ENCODE measurements at places on chromosomes 12 and 14.
A peak's percentile ranks its signal among the peaks of the same experiment; 100 is the strongest.

DNA sequence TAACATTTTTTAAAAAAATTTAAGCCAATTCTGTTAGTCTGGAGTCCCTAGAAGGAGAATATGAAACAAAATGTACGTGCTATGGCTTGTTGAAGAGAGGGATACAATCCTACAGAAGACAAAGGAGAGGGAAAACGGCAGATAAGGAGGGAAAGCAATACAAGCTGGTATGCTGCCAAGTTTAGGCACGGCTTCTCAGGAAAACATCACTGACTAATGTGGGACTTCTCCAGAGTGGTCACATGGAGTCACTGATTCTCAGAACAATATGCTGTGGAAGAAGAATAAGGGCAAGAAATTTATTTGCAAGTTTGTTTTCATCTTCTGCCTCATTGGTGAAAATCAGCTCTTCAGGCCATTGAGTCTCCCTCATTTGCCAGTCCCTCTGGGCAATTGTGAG is 22.9 kb upstream of the NR1H4 start:
- no peak for DNase-seq

GRCh38 chr14:32404784-32405573 is 75.9 kb downstream of the AKAP6 start:
- DNase-seq: no peak

- no peak for DNase-seq
These were observed 110.0 kb downstream of the EPS8 start for GRCh38 chr12:15679151-15679550.

DNA sequence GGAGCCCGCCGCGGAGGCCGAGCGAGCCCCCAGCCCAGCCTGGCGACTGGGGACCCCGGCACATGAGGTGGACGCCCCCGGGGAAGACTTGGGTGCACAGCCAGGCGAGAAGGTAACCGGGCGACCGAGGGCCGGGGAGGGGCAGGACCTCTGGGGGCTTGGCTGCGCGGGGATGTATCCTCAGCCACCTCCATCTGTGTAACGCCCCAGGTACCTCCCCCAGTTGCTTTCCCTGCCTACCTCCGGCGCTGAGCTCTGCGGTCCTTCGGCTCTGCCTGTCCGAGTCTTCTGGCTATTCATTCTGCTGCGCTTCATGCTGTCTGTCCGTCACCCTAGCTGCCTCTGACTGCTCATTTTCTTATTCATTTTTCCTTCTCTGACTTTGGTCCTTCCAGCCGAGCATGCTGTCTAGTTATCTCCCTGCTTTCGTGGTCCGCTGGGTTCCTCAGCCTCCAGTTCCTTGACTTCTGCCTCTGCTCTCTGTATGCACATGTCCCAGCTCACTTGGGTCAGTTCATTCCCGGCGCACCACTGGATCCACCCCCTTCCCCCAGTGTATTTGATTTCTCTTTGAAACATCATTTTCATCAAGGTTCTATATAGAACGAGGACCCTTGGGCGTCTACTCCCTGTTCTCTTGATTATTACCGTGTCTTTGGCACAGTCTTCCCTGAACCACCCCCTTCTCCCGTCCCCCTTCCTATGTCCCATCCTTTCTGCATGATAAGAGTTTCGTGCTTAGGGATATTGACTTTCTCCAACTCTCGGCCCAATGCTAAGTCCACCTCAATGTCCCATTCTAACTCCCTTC is 612 bp downstream of the PHC1 start:
- peak; percentile 77 for DNase-seq

DNA sequence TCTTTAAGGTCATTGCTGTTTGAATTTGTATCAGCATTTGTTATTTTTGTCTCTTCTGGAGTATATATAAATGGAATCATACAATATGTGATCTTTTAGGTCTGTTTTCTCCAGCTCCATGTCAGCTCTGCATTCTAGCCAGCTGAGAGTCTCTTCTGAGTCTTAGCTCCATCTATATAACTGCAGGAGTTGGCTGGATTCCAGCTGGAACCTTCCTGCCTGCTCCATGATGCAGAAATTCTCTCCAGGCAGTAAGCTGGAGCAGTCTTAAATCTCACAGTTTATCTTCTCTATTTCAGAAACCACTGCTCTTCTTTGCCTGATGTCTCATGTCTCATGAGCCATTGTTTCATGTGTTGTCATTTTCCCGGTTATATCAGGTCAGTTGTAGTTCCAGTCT is 827.6 kb downstream of the NRXN3 start:
- peak; percentile 43 for DNase-seq

DNA sequence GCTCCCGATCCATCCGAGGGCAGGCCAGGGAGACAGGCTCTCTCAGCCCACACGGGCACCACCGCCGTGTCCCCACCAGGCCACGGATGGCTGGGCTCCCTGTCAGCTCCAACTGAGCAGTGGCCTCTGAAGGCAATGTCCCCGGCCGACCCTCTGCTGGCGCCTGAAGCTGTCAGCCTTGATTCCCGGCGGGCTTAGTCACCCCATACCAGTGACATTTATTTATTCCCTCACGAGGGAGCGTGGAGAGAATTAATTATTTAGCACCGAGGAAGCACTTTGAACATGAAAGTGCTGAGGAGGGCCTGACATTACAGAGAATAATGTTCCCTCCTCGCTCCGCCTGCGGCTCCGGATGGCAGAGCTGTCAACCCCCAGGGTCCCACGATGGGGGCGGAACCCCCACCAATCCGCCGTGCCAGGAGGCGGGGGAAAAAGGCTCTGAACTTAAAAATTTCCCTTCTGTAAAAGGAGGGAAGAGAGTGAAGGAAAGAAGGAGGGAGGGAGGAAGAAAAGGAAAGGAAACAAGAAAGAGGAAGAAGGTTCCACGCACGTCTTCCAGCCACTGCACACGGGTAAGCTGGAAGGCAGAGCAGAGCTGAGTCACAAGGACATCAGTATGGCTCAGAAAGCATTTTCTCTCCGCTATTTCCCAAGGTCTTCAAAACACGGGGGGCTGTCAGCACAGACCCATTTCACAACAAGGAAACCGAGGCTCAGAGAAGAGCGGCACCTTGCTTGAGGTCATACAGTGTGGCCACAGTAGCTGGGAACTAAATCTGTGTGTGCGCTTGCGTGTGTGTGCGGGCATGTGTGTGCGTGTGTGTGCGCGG is 108.7 kb upstream of the NCOR2 start:
- peak; percentile 75 for DNase-seq

DNA sequence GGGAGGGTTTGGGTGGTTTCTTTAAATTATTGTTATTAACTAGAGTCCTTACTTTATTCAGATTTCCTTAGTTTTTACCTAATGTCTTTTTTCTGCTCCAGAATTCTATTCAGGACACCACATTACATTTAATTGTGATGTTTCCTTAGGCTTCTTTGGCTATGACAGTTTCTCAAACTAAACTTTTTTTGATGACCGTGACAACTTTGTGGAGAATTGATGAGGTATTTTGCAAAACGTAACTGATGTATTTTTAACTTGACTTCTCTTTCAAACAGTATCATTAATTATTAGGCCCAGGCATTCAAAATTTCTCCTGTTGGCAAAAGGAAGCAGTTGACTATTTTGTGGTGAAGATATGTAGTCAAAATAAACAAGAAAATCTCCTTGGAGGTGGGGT is 10.5 kb downstream of the RNASE6 start:
- no peak for DNase-seq

- DNase-seq: no peak
These were observed 1.9 kb downstream of the KIF5A start for GRCh38 chr12:57551637-57552305.

DNA sequence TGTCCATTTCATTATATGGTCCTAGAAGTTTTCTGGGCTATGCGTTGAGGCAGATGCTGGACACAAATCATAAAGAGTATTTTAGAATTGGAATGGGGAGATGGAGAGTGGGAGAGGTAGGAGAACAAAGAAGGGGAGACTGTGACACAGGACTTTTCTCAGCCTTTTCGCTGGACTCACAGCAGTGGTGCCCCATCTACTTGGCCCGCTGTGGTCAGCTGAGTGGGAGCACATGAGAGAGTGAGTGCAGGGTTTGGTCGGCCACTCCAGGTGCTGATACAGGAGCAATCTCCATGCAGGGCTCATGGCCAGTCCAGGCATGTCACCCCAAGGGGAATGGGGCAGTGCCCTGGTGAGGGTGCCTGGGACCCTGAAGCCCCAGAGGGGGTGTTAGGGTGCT is 109.0 kb downstream of the MYRFL start:
- no peak for DNase-seq

- DNase-seq: no peak
These were observed 17.0 kb downstream of the ACSS3 start for GRCh38 chr12:81094718-81095360.

- no peak for DNase-seq
These were observed 322.4 kb upstream of the CLEC14A start for GRCh38 chr14:38578278-38578681.

GRCh38 chr14:90703841-90704737 is 112.1 kb downstream of the TTC7B start:
- DNase-seq: peak; percentile 18
